ENCODE measurements at places on chromosomes 6 and 20. TPM values are rescaled to one million over a fixed set of nuclear protein-coding genes. Genes with fewer than 3 reads are reported as not detected.

Gene TMEM74B
- total RNA-seq = 1.4 TPM

Gene APOBEC2
- not detected for total RNA-seq

Gene FKBP5
- 44.9 TPM for total RNA-seq

Gene GABRR1
- not detected for total RNA-seq

Gene PRKN
- total RNA-seq = 0.13 TPM

Gene MTCH1
- total RNA-seq = 266 TPM

Gene SAMD10
- 0.94 TPM for total RNA-seq

Gene HSPA12B
- 50.2 TPM for total RNA-seq

Gene CTCFL
- total RNA-seq = not detected

Gene EDN3
- not detected for total RNA-seq

Gene PPP1R3G
- total RNA-seq = 0.33 TPM

Gene MRPS18B
- total RNA-seq = 55.8 TPM

Gene RALGAPB
- 30.4 TPM for total RNA-seq

Gene TRDN
- not detected for total RNA-seq

Gene IPCEF1
- total RNA-seq = 0.34 TPM

Gene FOXQ1
- total RNA-seq = not detected

Gene PCMT1
- total RNA-seq = 139 TPM

Gene PRSS35
- total RNA-seq = not detected

Gene NRN1
- 42.9 TPM for total RNA-seq

Gene SPDEF
- not detected for total RNA-seq

Gene SLC35A1
- total RNA-seq = 10.8 TPM

Gene SRF
- total RNA-seq = 26.9 TPM

Gene GHRH
- total RNA-seq = not detected

Gene SHLD1
- 3.1 TPM for total RNA-seq

Gene E2F1
- 11.7 TPM for total RNA-seq

Gene ADTRP
- 1.6 TPM for total RNA-seq

Gene TMEM14B
- total RNA-seq = 125 TPM

Gene RHAG
- not detected for total RNA-seq

Gene RAB44
- total RNA-seq = 0.07 TPM

Gene ARHGAP18
- 77.1 TPM for total RNA-seq

Gene WASF1
- 5.6 TPM for total RNA-seq

Gene FAXC
- 0.20 TPM for total RNA-seq

Gene SS18L1
- 3.3 TPM for total RNA-seq

Gene TAAR1
- total RNA-seq = not detected

Gene CABLES2
- total RNA-seq = 9.1 TPM

Gene TGM6
- not detected for total RNA-seq

Gene MUCL3
- not detected for total RNA-seq

Gene FHL5
- not detected for total RNA-seq

Gene RALGAPA2
- 33.0 TPM for total RNA-seq

Gene MANEA
- total RNA-seq = 18.3 TPM

Gene SAMD5
- total RNA-seq = 1.00 TPM

Gene BCAS1
- total RNA-seq = not detected

Gene CALHM4
- 0.87 TPM for total RNA-seq

Gene TXLNB
- 0.53 TPM for total RNA-seq

Gene FABP7
- total RNA-seq = not detected

Gene HCK
- not detected for total RNA-seq

Gene GSS
- 90.5 TPM for total RNA-seq

Gene YTHDF1
- total RNA-seq = 20.9 TPM

Gene DNMT3B
- total RNA-seq = 4.7 TPM

Gene BFSP1
- 8.7 TPM for total RNA-seq

Gene WFDC10B
- total RNA-seq = not detected

Gene SCRT2
- total RNA-seq = not detected

Gene LY6G5C
- 3.3 TPM for total RNA-seq

Gene CPXM1
- total RNA-seq = 0.20 TPM
